Activated naive CD4-positive, alpha-beta T cell (primary cell): ENCODE measurements at places on chromosomes 3 and 15.
A peak's percentile ranks its signal among the peaks of the same experiment; 100 is the strongest.

- DNase-seq: no peak
Measured at GRCh38 chr15:42544853-42545629, 3.6 kb downstream of the LRRC57 start.

DNA sequence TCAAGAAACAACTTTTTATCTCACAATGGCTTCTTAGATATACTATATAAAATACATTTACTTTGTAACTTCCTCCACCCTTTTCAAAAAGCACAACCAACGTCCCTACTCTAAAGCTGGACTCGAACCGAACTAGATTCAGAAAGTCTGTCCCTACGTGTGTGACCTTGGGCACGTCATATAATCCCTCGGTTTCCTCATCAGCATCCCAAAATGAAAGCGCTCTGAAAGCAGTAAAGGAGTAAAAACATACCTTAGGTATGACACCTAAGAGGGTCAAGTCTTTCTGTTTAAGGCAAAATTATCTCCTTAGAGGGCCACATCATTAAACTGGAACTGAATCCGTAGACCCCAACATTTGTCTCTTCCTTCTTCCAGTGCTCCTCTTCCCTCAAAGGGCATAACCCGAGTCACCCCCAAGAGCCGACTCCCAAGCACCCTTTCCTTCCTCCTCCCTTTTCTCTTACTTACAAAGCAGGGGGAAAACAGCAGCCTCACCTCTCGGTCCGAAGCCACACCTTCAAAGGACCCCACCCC lies 663 bp downstream of the PDCD10 start:
- no peak for DNase-seq

DNA sequence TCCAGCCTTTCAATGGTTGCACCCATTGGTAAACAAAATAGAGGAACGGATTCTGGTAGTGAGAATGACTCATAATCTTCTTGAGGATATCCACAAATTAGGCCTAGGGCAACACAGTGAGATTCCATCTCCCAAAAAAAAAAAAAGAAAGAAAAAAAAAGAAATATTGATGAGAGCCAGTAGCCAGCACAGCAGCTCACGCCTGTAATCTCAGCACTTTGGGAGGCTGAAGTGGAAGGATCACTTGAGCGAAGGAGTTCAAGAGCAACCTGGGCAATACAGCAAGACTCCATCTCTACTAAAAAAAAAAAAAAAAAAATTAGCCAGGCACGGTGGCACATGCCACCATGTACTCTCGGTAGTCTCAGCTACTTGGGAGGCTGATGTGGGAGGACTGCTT lies 51.9 kb downstream of the DENND4A start:
- no peak for DNase-seq

GRCh38 chr15:81279621-81280485 lies 44.1 kb downstream of the STARD5 start:
- DNase-seq: no peak

DNA sequence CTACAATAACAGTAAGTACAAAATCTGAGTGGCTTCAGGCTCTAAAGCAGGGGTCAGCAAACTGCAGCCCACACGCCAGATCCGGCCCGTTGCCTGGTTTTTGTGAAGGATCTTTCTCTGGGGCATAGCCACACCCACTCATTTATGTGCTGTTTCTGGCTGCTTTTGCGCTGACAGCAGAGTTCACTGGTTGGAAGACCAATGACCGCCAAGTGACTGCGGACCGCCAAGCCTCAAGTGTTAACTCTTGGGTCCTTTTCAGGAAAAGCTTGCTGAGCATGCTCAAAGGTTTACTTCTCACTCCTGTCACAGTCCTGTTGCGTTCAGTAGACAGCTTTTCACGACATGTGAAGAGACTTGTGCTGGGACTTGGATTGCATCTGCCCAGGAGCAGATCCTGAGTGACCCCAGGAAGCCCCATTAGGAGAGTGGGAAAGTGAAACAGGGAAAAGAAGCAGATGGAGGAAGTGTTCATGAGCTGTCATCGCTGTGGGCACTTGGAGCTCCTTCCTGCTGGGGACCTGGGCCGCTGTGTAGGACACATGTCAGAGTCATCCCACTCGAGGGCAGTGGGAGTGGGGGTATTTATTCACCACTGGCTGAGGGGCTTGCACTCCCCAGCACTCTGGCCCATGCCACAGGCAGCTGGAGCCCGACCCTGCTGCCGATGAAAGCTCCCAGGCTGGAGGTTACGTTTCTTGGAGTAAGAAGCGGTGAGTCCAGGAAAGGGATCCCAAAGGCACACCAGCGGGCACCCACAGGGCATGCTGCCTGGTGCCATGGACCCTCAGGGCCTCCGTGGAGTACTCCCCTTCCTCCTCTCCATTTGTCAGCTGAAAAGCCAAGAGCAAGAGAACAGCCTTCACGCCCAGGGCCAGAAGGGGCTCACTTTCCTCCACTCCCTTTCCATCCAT lies 249.1 kb downstream of the PLCL2 start:
- DNase-seq: no peak

GRCh38 chr3:157103280-157103679 lies 56.7 kb downstream of the CCNL1 start:
- DNase-seq: no peak

GRCh38 chr3:183774631-183775030 lies 50.7 kb downstream of the MAP6D1 start:
- no peak for DNase-seq

DNA sequence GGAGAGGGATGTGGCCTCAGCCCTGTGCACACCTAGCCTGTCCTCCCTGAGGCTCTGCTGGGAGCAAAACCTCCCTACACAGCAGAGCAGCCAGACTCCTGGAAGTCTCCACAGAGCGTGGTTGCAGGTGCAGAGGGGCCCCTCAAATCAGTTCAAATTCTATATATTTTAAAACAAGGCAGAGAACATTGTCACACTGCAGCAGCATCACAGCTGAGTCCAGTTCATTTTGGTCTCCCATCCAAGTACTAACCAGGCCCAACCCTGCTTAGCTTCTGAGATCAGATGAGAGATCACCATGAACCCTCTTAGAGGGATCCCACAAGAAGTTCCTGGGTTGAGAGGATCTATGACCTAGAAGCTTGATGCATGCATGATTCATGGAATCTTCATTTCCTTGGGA lies 331.0 kb upstream of the RGMA start:
- no peak for DNase-seq

DNA sequence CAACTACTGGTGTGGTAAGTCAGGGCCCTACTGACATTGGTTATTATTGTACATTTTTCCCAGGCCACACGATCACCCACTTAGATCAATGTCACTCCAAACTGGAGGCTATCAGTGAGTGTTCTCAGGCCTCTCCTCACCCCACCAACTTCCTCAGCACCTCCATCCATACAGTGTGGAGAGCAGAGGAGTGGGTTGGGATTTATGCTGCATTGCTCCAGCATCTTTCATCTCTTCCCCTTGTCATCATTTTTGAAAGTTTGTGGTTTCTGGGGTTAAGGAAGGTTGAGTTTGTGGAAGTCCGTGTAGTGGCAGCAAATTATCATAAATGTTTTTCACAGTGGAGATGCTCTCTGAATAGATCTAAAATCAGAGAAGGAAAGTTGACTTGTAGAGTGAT lies 60.2 kb downstream of the TLNRD1 start:
- no peak for DNase-seq

DNA sequence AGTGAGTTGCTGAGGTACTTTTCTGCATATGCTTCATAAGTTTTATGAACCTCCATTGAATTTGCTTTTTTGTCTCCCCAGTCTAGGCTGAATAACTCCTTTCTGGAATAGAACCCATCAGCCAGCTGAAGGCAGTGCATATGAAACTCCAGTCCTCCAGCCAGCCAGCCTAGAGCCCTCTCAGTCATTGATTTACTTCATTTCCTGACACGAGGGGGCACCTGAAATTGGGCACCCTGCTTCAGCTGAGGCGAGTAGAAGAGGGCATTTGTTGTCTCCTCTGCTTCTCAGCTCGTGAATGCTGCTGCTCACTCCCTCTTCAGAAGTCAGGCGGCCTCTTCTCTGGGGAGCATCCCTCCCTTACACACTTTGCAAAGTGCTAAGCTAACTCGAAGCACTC lies 32.5 kb downstream of the CHST2 start:
- DNase-seq: no peak

GRCh38 chr15:93026380-93026817 lies 62.6 kb downstream of the RGMA start:
- no peak for DNase-seq

- no peak for DNase-seq
Measured at GRCh38 chr3:153165261-153165681, 3.2 kb downstream of the RAP2B start.

GRCh38 chr3:17151598-17152373 lies 267.0 kb downstream of the PLCL2 start:
- peak; percentile 54 for DNase-seq

DNA sequence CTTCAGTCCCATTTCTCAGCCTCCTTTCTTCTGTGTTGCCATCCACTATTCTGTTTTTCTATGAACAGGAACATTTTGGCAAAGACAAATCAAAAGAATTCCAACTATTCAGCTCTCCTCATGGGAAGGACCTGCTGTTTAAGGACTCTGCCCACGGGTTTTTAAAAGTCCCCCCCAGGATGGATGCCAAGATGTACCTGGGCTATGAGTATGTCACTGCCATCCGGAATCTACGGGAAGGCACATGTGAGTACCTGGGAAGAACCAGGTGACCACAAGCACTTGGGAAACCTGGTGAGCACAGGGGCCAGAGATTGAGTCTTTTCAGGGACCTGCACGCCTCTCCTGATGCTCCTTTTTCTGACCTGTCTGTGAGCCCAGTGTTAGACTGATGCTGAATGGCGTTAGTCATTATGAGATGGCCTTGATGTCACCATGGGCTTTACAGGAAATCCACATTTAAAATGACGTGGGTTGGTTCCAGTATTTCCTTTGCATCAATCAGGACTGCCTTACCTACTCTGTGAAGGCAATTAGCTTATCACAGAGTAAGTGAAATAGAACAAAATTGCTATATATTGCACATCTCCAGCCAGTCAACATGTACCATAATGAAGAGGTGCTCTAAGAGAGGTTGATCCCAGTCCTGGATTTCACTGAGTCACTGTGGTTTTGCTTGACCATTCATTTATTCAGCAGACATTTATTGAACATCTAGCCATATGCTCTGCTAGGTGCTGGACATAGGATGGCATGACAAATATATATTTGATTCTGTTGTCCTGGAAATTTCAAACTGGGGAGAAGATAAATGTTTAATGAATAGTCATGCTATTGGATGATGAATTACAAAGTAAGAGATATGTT lies 11.7 kb downstream of the TF start:
- DNase-seq: no peak

GRCh38 chr3:28989646-28990089 lies 291.2 kb upstream of the RBMS3 start:
- DNase-seq: no peak

DNA sequence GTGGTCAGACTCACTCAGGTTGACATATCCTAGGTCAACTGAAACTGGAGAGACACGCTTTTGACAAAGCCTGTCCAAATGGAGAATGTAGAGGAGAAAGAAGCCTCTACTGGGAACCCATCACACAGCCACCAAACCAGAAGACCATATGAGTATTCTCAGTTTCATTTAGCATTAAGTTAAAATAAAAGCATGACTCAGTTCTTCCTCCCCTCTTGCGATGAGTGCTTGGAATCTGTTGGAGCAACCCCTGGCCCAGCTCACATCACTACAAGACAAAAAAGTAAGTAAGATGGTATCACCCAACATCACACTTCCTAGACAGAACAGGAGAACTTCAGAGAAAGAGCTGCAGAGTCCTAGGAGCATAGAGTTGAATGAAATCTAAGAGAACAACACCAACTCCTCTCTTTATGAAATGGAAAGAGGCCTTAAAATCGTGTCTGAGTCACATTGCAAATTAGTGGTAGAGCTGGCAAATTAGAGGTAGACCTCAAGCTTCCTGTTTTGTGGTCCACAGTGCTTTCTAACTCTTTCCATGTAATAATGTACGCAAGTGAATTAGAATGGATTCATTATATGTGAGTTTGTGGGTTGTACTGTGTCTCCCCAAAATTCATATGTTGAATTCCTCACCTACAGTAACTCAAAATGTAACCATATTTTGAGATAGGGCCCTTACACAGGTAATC lies 51.2 kb downstream of the FGF12 start:
- no peak for DNase-seq

DNA sequence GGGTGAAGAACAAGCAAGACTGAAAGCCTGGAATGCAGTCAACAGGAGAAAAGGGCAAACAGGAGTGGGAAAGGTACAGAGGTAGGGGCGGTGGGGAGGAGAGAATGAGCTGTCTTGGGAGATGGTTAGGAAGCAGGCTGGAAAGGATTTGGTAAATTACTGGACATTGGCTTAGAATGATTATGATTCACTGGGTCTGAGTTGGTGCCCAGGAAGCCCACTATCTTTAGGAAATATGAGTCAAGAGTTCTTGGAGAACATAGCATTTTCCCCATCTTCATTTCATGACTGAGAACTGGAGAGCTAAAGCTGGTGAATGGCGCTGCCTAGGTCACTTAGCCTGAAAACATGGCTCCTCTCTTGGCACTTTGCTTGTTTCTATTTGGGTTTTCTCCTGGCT lies 74.7 kb upstream of the C3orf80 start:
- DNase-seq: no peak

- DNase-seq: no peak
Measured at GRCh38 chr15:26873846-26874245, 7.0 kb downstream of the GABRA5 start.

DNA sequence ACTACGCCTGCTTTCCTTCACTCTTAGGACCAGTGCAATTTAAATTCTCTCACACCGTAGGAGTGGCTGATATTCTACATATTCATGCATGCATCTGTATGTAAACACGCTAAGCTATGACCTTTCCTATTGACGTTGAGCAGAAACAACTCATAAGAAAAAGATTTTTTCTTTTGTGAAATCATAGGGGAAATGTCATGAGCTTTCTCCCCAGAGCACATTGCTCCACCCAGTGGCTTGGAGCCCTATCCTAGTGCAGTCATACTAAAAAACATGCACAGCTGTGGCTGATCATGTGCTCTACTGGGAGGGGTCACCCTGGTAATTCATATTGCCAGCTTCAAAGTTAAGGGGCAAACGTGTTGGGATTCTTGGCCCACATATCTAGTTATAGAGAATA lies 1.8 kb upstream of the MESD start:
- DNase-seq: no peak

DNA sequence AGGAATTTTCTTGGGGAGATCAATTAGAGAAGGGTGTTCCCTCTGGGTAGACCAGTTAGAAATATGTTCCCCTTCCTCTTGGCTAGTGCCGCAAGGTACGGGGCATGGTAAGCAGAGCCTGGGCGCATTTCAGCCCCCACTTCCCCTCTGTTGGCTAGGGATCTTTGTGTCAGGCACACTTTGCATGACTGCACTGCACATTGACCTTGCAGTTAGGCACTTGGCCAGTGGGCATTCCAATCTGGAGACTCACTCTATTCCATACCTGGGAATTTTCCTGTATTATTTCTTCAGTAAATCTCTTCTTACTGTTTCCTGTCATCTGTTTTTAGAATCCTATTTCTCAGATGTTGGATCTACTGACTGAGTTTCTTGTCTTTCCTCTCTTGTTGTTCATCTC lies 30.0 kb upstream of the CACNA1D start:
- no peak for DNase-seq

- no peak for DNase-seq
Measured at GRCh38 chr3:125165948-125166553, 46.5 kb downstream of the SLC12A8 start.

GRCh38 chr15:96187341-96188305 lies 142.9 kb upstream of the NR2F2 start:
- DNase-seq: no peak
